ENCODE measurements at places on chromosomes 3 and 15.

GRCh38 chr15:43987924-43988323 lies 161.1 kb downstream of the WDR76 start:
- no peak overlapping the region for H3K4me3 ChIP-seq
- no peaks in the 10 kb centered on the region for H3K4me1 ChIP-seq
- H3K27me3 ChIP-seq, result peaks cover 40% of the 10 kb centered on the region
- H3K36me3 ChIP-seq, result no peaks in the 10 kb centered on the region
- DNase-seq, result no peak
- no peak overlapping the region for H3K27ac ChIP-seq

DNA sequence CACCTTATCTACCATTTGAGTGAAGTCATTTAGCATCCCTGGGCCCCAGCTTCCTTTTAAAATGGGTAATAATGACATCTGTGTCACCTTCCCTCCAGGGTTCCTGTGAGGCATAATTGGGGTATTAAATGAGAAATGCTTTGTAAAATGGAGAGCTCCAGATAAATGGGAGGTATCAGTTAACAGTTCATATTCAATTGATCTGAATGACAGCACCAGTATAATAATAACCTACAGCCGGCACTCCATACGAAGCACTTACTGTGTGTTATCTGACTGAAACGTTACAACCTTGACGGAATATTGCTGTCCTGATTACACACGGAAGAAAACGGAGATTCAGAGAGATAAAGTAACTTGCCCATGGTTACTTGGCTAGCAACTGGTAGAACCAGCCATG lies 53.6 kb downstream of the BHLHE40 start:
- H3K27me3 ChIP-seq, result no peaks in the 10 kb centered on the region
- no peaks in the 10 kb centered on the region for H3K36me3 ChIP-seq
- no peak overlapping the region for H3K27ac ChIP-seq
- no peak for DNase-seq
- H3K4me1 ChIP-seq, result peaks cover 54% of the 10 kb centered on the region
- no peak overlapping the region for H3K4me3 ChIP-seq

DNA sequence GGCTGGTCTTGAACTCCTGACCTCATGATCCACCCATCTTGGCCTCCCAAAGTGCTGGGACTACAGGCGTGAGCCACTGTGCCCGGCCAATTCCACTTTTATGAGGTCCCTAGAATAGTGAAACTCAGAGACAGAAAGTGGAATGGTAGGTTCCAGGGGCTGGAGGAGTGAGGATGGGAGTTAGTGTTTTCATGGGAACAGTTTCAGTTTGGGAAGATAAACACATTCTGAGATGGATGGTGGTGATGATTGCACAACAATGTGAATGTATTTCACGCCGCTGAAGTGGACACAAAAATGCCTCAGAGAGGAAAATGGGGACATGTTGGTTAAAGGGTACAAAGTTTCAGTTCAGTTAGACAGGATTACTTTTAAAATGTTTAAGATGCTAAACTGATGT lies 22.5 kb upstream of the HDAC11 start:
- no peak overlapping the region for H3K4me3 ChIP-seq
- H3K4me1 ChIP-seq, result peaks cover 3% of the 10 kb centered on the region
- no peak overlapping the region for H3K27ac ChIP-seq
- no peak for DNase-seq
- H3K36me3 ChIP-seq, result no peaks in the 10 kb centered on the region

DNA sequence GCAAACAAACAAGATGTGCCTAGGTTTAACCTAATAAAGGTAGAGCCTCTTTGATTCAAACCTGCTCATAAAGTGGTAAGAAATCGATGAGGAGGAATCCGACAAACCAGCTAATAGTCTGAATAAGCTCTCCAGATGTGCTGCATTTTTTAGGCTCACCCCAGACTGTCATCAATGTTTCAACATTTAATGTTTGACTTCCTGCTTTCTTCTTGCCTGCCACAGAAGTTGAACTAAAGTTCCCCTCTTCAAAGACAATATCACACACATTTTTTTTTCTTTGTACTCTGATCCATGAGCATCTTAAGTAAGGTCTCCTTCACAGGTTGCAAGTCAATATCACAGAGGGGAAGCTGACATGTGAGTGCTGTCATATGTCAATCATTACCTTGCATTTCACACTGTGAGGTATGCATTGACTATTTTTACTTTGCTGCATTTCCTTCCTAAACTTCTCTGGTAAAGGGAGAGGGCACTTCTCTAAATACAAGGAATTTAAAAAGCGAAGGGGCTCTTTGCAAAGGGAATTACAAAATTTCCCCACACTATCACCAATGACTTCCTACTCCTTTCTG lies 172.3 kb upstream of the MCTP2 start:
- H3K27me3 ChIP-seq, result peaks cover 10% of the 10 kb centered on the region
- no peaks in the 10 kb centered on the region for H3K36me3 ChIP-seq
- DNase-seq, result no peak
- H3K27ac ChIP-seq, result no peak overlapping the region
